ENCODE measurements at places on chromosomes 3 and 15.

DNA sequence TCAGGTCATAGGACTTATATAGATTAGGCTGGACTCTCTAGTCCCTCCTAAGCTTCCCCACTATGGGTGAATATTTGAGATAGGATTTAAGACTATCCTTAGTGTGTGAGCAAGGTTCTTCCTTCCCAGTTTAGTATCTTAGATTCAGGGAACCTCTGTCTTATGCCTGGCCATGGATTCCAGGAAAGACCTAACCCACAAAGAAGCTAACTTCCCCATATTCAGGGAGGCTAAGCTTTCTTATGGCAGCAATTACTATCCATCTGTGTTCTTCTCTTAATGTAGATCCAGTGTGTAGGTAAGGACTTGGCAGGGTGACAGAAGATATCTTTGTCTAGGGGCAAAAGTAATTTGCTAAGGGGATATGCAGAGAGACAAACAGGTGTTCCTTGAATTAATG lies 25.5 kb upstream of the PIK3R4 start:
- DNase-seq = no peak

- DNase-seq = no peak
Observed at GRCh38 chr3:28598165-28598564, 249.5 kb upstream of the AZI2 start.

GRCh38 chr15:31869686-31870307 lies 160.5 kb upstream of the CHRNA7 start:
- DNase-seq = no peak

GRCh38 chr3:143648708-143649107 lies 199.6 kb downstream of the SLC9A9 start:
- no peak for DNase-seq

DNA sequence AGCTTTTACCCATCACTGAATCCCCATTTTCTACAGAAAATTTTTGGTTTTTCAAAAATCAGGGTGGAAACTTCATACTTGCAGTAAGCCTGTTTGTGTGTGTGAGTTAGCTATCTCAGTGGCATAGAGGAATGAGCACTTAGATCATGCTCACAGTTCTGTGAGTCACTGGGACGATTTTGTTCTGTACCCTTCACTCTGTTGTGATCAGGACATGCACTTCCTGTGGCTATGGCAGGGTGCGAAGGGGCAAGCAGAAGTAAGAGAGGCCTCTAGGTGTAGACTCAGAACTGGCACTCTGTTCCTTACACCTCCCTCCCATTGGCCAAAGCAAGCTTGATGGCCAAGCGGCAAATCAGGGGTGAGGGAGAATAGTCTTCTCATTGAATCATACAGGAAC lies 11.6 kb downstream of the NIPA2 start:
- no peak for DNase-seq

GRCh38 chr15:91253605-91254004 lies 153.5 kb downstream of the SV2B start:
- no peak for DNase-seq

DNA sequence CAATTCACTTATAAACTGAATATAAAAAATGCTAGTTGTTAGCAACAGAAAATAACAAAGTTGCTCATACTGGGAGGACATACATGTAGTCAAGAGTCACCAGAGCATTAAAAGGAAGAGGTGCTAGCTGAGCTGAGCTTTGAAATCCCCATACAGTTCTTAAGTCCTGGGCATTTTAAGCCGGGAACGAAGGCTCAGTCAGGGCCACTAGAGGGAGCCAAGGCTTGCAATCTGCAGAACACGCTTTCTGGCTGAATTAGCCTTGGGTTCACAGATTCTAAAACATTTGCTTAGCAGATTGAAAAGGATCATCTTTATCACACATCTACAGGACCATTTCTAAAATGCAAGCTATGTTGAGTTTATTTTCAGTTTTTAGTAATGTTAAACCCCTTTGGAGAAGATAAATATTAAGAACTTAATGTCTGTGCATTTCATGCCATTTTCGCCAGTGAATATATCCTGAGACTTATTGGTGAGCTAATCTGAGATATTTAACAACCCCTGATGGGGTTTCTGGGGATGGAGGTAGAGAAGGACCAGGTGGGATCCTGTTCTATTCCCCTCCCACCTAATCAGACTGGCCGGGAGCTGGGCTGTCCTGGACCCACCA lies 26.3 kb upstream of the MNS1 start:
- peak; percentile 31 for DNase-seq

DNA sequence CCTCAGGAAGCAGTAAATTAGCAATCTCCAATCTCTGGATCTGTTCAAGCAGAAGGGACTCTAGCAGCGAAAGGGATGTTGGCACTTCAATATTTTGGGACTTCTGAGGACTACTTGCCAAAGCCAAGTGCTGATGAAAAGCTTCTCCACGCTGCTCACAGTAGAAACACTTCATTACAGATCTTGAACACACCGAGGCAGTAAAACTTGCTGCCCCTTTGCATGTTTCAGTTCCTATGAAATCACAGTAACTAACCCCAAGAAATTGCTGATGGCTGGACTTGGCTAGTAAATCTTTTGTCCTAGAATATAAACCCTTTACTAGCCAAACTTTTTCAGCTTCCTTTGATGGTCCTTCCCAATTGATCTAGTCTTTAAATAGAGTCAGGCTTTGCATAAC lies 750.5 kb upstream of the GRM7 start:
- DNase-seq = no peak

GRCh38 chr3:153161714-153162512 lies at the start of gene RAP2B:
Gene RAP2B, plus strand, starts transcription at chr3:153162226. Its CDS starts 468 bp downstream, at chr3:153162694.
- peak; percentile 88 for DNase-seq

DNA sequence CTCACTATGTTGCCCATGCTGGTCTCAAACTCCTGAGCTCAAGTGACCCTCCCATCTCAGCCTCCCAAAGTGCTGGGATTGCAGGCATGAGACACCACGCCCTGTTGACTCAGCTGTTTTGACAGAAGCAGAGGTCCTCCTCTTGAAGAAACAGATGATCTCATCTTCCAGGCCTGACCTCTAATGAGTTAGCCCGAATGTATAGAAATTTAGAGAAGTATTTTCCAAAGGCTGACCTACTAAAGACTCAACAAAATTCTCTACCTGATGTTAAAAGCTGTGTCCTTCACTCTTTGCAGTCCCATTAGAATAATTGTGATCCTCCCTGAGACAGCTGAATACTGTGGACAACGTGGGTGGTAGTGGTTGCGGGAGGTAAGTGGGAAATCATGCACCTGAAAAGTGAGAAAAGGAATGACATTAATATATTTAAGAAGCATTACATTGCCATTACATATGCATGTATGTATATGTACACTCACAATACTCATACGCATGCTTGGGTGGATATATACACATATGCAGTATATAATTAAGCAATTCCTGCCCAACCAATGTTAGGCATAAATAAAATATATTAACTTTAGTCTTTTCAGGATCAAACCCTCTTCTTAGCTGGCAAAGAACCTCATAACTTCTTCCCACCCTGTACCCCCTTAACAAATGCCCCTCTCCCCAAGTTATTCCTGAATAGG lies 204.6 kb upstream of the NR2F2 start:
- no peak for DNase-seq

- no peak for DNase-seq
Observed at GRCh38 chr15:95850837-95851236, 479.7 kb upstream of the NR2F2 start.

GRCh38 chr3:188286087-188286513 lies 132.1 kb downstream of the LPP start:
- peak; percentile 39 for DNase-seq

DNA sequence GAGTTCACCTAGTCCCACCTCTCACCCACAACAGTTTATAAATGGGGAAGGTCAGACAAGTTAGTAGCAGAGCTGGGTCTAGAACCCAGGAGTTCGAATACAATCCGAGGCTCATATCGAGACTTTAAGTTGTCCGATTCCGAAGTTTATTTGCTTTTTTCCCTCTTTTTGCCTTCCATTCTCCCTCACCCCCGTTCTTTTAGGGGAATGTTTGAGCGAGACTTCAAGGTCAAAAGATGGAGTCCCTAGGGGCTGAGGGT lies 7.3 kb downstream of the BCL6 start:
- no peak for DNase-seq

DNA sequence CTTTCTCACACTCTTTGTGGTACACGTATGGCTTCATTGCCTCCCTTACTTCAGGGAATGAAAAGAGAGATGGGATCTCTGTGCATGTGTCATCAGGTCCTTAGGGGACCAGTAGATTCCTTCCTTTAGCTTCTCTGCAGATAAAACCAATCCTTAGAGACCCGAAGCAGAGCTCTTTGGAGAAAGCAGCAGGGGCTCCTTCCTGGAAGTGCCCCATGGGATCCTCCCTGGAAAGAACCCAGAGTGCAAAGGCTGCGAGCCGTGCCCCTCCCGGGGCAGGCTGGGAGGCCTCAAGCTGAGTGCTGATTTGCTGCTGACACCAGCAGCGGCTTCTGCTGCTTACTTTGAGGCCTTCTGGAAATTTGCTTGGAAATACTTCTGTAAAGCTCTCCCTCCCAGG lies 328.6 kb upstream of the RGMA start:
- DNase-seq = no peak

GRCh38 chr15:47968593-47968992 lies 152.2 kb upstream of the SLC24A5 start:
- no peak for DNase-seq

DNA sequence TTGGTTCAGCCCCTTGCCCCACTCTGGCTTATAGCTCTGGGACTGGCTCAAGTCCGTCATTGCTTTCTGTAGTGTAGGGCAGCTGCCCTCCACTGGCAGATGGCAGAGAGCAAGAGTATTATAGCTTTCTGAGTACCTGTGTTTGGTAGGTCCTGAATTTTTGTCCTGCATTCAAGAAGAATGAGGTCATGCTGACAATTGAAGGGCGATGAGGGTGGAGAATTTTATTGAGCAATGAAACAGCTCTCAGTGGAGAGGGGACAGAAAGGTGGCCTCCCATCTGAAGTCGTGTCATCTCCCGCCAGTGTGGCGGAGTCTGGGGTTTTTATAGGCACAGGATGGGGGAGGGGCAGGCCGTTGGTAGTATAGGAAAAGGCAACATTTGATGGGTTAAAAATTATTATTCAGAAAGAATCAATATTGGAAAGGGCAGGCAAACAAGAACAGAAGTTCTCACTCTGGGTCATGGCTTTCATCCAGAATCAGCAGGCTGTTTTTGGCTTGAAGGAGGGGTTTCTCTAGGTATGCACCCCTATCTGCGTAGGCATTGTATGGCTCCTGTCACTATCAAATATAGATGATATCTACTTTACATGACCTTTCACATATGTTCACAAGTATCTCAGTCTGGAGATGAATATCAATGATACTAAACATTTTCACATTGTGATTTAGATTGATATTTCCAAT lies 1239.7 kb upstream of the ALCAM start:
- DNase-seq = no peak

DNA sequence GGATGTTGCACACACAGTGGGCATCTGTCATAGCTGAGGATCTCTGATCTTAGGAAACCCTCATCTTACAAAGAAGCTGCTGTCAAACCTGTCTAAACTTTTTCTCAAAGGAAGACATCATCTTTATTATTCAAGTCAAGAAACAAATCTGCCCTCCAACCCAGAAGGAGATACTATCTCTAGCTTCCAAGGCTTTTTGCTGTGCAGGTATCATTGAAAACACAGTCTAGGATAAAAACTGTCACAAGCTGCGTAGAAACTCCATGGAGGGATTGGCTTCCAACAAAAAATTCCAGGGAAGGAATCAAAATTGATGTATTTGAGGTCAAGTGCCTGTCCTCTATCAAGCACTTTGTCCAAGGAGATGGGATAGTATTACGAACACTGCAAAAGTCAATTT lies 89.1 kb downstream of the GOLIM4 start:
- DNase-seq = no peak

DNA sequence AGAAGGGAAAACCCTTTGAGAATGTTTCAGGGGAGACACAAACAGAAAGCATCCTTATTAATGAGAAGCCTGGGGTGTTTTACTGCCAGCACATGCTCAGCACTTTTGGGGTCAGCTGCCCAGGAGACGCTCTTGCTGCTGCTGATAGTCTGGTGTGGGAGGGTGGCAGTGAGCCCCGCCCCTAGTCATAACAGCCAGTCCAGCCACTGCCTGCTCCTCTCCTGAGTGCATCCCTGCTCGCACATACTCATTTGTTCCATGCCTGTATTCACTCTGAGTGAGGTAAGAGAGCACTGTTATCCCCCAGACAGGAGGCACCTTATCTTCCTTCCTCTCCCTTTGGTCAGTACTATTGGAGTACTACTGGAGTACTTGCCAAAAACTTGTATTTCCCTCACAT lies 101.3 kb downstream of the ETFA start:
- no peak for DNase-seq

DNA sequence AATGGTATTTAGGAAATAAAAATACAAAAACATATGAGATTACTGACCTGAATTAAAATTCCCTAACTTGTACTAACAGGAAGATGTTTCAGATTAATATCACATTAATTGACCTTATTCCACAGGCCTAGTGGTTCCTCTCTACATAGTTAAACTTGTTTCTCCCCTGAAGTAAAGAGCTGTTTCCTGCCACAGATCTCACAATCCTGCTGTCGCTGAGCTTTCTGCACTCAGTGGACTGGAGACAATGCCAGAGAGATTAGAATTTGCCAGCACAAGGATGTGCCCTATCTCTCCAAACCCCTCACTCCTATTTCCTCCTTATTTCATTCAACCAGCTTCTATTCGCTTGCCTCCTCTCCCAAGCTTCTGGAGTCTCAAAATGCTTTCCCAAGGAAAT lies 130.6 kb downstream of the CTNNB1 start:
- no peak for DNase-seq

DNA sequence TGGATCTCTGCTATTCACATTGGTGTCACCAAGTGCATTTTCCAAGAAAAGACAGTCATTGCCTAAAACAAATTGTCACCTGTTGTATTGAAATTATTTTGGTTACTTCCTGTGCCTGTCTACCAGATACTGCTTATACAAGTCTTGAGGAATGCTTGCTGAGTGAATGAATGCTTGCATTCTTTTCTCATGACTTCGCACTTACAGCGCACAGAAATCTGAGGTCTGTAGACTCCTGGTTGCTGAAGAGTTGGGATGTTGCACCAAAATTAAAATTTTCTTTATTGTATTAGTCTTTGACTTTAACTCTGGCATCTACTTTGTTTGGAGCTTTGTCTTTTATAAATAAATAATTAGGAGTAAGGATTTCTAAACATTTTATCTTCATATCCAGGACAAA lies 28.4 kb downstream of the SH3GL3 start:
- peak; percentile 21 for DNase-seq

- DNase-seq = no peak
Observed at GRCh38 chr15:48449734-48450133, 118.5 kb downstream of the DUT start.

DNA sequence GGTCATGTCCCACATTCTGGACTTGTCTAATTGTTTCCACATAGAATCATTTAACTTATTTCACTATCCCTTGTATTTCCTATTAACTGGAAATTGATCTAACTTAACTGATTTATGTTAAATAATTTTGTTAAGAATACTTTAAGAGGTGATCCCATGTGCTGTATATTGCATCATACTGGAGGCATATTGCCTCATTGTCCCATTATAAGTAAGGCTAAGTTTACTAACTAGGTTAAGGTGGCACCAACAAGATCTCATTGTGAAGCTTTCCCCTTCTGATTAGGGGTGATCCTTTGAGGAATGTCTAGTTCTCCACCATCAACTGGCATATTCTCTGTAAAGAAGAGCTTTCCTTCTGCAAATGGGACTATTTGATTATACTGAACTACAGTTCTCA lies 24.4 kb downstream of the MAP1A start:
- no peak for DNase-seq

- DNase-seq = no peak
Observed at GRCh38 chr3:87227835-87228144, 681 bp downstream of the CHMP2B start.

- no peak for DNase-seq
Observed at GRCh38 chr3:112786002-112786590, 60.6 kb downstream of the CD200R1L start.
